ENCODE measurements at places on chromosomes 4 and X. TPM values are rescaled to one million over a fixed set of nuclear protein-coding genes. Genes with fewer than 3 reads are reported as not detected.

- no peak for DNase-seq
Measured at GRCh38 chr4:158496030-158496741, 25.5 kb upstream of the RXFP1 start.

DNA sequence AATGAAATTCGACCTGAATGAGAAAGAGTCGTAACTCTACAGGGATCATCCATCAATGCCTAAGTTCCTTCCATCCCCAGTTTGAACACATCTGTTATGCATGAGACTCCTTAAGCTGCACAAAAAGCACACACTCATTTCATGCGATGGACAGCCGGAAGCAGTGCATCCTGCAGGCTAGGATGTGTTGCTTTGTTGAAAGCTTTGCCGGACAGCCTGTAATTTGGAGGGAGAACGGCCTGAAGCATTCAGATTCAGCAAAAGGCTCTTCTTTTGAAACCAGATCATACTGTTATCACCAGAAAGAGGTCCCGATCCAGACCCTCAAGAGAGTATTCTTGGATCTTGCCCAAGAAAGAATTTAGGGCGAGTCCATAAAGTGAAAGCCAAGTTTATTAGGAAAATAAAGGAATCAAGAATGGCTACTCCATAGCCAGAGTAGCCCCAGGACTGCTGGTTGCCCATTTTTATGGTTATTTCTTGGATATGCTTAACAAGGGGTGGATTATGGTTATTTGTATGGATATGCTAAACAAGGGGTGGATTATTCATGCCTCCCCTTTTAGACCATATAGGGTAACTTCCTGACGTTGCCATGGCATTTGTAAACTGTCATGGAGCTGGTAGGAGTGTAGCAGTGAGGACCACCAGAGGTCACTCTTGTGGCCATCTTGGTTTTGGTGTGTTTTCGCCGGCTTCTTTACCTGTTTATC is 48.1 kb upstream of the DHRSX start:
- DNase-seq: no peak

DNA sequence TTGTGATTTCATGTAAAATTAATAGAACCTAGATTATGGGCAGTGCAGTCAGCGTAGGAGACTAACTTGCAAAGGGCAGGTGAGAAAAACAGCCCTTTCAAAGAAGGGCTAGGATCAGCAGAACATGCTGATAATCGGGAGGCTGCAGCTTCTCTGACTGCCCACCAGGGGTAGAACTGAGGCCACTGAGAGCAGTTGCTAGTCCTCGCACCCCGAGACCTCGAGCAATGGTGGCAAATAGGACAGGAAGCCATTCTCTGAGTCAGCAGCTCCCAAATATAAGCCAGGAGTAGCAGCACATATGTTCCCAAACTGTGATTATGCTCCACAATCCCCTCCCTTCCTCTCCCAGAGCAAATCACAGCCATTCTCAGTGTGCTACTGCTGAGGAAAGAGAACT is 186.5 kb downstream of the MSL3 start:
- peak; percentile 18 for DNase-seq

GRCh38 chr4:84965553-84966381 is 723 bp downstream of the WDFY3 start:
- DNase-seq: no peak

DNA sequence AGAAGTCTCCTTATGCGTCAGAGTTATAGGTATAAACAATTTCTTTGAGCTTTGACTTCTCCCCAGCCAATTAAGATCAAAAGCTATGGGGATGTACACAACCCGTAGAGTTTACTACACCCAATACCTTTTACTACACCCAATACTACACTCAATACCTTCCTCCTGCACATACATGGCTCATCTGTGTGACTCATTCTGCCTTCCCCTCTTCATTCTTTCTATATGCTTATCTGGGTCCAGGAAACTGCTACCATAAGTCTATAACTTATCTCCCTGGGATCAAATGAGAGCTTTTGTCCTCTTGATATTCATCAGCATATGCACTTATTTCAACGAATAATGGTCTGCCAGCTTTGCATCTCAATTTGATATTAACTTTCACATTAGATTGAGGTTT is 28.2 kb downstream of the ANKRD50 start:
- DNase-seq: no peak

GRCh38 chr4:34371676-34372075 is 1872.6 kb downstream of the ARAP2 start:
- no peak for DNase-seq

DNA sequence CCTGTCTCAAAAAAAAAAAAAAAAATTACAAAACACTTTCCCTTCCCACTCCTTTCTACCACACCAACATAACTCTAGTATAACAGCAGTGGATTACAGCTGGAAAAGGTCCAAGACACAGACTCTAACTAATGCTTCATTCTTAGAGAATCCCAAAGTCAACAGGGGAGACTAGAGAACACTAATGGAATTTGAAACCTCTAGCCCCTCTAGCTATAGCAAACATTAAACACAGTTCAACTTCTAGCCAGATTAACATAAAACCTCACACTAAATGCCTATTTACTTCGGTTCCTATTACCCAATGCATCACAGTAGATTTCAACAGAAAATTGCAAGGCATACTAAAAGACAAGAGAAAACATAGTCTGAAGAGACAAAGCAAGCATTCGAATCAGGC is 10.5 kb upstream of the DHX15 start:
- peak; percentile 56 for DNase-seq

DNA sequence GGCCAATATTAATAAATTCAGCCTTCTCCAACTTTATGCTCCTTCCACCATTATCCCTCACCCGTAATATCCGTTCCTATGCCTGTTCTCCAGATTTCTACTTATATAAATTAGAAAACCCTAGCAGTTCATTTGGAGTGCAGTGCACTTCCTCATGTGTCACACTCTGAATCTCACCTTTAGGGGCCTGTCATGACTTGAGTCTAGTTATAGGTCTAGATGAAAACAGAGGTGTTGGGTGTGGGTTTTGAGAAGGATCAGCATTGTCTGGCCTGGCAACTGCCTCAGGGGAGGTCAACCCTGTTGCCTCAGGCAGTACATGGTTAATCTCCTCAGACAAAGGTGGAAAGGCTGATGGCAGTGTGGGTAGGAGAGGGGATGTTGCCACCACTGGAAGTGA is 876.8 kb downstream of the FAT4 start:
- no peak for DNase-seq

GRCh38 chr4:76523593-76523992 is 88.6 kb downstream of the SHROOM3 start:
- no peak for DNase-seq

- DNase-seq: no peak
Measured at GRCh38 chr4:40361338-40361737, 26.2 kb downstream of the CHRNA9 start.

Gene S100G
- not detected for total RNA-seq

Gene PDCL2
- total RNA-seq: not detected

Gene ZNF157
- total RNA-seq: 0.63 TPM

All from kidney epithelial cell (primary cell).